AML-193 (cell line): ENCODE measurements at places on chromosomes 2 and 18.

DNA sequence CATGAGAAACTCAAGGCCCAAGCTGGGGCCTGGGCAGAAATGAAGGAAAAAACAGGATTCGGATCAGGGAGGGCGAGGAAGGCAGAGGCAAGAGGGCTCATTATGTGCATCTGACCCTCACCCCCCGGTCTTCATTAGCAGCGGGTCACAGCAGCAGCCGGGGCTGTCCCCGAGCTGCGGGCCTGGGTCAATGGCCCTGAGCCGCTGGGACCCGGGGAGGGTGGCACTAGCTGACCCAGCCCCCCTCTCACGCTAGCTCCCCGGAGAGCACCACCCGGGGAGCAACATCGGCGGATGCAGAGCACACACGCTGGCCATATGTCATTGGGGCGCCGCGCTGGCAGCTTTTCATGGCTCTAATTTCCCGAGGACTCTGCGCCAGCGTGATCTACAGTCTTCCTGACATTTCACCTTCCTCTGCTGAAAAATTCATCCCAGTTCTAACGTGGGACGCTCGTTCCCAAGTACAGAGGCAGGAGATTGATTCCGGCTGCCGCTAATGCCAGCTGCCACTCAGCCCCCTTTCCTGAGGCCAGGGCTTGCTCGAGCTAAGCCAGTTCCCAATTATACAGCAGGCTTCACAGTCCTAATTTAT, 63.7 kb downstream of the EIPR1 start:
- no peak for DNase-seq

DNA sequence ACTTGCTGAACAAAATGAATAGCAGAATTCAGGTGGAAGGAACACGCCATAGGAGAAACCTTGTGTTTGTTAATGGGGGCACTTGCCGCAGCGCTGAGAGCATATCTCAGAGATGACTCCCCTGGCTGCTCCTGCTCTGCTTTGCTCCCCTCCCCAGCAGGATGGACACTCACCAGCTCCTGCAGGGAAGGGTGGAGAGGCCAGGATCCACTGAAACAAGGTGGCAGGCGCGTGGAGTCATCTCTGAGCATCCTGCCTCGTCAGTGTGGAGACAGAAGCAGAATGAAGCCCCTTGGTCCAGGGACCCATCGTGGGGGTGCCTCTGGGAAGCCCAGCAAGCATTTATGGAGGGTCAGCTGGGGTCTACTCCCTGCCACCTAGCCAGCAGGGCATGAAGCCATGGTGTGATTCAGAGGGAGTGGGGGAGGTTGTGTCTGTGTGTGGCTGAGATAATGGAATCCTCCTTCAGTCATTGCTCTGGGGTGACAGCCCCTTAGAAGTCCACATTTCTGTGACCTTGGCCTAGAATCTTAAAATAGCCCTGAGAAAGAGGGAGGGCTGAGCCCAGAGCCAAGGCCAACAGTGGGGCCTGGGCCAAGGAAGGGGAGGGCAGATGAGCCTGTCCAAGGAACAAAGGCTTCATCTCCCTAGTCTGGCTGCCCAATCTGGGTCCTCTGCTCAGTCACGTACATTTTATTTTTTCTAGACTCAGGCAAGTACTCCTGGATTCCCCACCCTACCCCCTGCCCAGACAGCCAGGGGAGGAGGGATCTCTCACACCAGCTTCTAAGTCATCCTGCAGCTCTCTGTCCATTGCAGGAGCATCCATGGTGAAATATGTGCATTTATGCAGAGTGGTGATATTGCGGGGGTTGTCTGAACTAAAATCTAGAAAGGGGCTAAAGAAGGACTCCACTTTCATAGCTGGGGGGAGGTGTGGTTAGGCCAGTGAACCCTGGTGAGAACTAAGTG, 215.4 kb downstream of the ZBTB7C start:
- DNase-seq: no peak

- DNase-seq: no peak
Measured at GRCh38 chr2:120949027-120949956, 213.6 kb downstream of the GLI2 start.

DNA sequence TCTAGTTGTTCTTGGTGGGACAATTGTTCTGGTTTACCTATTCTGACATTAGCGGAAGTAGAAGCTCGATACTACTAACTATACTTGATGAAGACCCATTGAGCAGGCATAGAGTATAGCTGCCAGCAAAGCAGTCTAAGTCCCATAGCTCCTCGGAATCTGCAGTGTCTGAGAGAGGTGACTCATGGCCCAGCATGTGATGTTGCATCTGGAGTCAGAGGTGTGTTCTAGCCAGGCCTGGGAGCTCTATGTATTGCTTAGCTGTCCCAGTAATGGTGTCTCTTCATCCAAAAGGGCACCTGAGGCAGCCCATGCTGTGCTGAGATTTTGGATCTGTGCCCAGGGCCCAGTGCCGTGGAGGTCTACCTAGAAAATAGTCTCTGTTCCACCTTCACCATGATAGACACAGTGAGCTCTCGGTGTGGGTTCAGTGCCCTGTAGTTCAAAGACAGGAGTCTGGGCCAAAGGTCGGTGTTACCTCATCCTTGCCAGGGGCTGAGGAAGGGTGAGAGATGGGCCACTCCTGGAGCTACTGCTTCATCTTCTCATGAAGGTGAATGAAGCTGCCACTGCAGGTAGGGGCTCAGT, 47.3 kb downstream of the MEX3C start:
- no peak for DNase-seq

DNA sequence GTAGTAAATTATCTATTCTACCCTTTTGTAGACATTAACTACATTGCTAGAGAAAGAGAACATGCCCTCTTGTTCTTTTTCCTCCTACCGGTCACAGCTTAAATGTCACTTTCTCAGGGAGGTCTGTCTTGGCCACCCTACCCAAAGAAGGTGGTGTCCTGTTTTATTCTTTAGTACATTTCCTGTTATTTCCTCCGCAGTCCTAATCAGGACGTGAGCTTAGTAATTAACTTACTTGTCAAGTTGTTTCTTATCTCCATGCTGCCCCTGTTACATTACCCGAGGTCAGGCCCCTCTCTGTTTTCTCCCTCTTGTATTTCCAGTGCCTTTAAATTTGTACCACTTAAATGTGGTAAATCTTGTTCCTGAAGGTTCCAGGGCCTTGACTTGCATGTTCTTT, 73.7 kb upstream of the RMDN2 start:
- DNase-seq: no peak

- DNase-seq: no peak
Measured at GRCh38 chr2:237472187-237472712, 14.8 kb upstream of the MLPH start.

DNA sequence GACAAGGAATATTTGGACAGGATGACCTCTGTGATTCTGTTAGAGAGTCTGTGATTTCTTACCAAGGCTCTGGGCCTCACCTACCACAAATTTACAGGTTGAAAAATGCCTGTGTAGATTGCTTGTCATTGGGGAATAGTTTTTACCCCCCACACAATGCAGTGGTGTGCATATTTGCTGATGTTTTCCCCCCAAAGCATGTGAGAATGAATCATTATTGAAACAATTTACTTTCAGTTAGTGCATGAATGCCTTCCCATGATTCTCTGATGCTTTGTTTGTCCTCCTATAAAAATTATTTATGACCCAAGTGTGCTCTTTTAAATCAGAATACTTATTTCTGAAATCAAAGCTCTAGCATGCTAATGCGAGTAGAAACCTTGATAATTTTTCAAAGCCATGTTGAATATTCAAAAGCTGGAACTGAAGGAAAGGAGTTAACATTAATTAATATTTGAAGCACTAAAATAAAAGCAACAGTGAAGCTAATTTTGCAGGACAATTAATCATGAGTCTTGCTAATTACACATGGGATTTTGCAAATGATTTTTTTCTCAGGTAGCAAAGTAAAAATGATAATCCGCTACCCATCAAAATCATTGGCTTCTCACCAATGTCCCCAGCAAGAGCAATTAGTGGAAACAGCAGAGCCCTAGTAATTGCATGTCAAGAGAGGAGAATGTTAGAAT, 361.2 kb upstream of the HNRNPA3 start:
- no peak for DNase-seq

- DNase-seq: no peak
Measured at GRCh38 chr18:69885841-69886531, 61.7 kb downstream of the CD226 start.

GRCh38 chr2:9980520-9980919, 29.0 kb downstream of the GRHL1 start:
- DNase-seq: no peak
